Calu3 (cell line): ENCODE measurements at places on chromosomes 4 and X. TPM values are rescaled to one million over a fixed set of nuclear protein-coding genes. Genes with fewer than 3 reads are reported as not detected.

DNA sequence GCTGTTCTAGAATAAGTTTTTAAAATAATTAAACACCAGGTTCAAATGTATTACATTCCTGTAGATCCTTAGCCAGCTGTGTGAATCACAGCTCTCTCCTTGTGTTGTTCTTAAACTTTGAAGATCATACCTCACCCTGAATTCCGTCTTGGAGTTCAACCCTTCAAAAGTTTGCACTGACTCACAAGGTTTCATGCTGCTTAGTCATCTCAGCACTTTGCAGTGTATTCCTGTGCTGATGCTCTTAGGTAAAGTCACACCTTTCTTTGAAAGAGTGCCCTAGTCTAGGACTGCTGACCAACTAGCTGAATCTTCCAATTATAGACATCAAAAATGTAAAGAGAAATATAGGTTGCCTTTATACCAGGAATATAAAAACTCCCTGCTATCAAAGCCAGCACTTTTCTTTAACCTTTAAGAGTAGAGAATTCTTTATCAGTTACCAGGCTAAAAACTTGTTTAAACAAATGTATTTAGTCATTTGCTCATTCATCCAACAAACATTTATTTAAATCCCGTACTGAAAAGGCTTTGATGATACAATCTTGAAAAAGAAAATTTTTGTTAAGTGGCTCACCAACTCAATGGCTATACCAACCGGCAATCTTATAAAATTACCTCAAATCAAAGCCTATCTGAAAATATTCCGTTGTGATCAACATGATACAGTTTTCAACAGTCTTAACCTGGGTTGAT is 169.7 kb downstream of the RAP1GDS1 start:
- DNase-seq = no peak

DNA sequence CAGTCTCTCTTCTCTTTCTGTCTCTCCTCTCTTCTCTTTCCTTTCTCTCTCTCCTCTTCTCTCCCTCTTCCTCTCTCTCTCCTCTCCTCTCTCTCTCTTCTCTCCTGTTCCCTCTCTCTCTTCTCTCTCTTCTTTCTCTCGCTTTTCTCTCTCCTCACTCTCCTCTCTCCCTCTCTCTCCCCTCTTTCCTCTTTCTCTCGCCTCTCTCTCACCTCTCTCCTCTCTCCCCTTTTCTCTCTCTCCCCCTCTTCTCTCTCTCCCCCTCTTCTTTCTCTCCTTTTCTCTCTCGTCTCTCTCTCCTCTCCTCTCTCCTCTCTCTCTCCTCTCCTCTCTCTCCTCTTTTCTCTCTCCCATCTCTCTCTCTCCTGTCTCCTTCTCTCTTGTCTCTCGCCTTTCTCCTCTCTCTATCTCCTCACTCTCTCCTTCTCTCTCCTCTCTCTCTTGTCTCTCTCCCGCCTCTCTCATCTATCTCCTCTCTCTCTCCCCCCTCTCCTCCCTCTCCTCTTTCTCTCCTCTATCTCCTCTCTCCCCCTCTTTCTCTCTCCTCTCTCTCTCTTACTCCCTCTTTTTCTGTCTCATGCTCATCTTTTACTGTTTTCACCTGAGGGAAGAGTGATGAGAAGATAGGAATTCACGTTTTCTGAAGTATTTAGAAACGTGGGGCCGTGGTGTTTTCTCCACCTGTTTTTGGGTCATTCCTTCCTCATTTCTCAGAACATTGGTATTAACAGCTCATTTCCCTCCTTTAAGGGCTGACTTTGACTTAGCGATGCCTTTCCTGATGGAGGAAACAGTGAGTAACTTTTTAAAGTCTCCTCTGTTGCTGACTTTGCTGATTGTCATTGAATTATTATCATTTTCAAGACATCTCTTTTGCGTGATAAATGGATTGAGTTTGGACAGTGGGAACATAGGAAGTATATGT is 80.6 kb upstream of the CD99 start:
- DNase-seq = no peak

IBSP gene
- total RNA-seq = not detected in 2 replicates

GRCh38 chr4:48109413-48110263 is 24.4 kb downstream of the TXK start:
- peak; percentile 41 for DNase-seq

GRCh38 chr4:127501103-127501502 is 131.7 kb upstream of the INTU start:
- no peak for DNase-seq

- DNase-seq = no peak
Measured at GRCh38 chrX:143378851-143379250, 138.4 kb downstream of the SPANXN3 start.

BCLAF3 gene
- total RNA-seq = 11.1 and 12.7 TPM in 2 replicates

PPARGC1A gene
- 5.4 and 7.6 TPM in 2 replicates for total RNA-seq

GRCh38 chr4:169120624-169121023 is 110.6 kb upstream of the CBR4 start:
- no peak for DNase-seq

DNA sequence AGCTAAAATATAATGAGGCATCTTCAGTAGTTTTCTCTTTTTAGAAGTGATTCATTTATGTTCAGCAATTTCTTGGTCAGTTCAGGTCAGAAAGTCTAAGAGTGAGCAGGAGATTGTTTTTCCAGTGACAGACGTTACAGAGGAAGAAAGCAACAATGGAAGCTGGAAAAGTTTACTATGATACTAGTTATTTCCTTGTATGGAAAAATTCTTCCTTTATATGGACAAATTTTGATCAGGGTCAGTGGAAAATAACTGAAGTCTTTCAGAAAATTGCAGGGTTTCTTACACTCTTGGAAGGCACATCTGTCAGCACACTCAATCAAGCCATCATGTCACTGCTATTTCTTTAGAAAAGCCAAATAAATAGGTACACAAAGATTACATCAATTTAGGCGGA is 1120.7 kb downstream of the FAT4 start:
- no peak for DNase-seq

DNA sequence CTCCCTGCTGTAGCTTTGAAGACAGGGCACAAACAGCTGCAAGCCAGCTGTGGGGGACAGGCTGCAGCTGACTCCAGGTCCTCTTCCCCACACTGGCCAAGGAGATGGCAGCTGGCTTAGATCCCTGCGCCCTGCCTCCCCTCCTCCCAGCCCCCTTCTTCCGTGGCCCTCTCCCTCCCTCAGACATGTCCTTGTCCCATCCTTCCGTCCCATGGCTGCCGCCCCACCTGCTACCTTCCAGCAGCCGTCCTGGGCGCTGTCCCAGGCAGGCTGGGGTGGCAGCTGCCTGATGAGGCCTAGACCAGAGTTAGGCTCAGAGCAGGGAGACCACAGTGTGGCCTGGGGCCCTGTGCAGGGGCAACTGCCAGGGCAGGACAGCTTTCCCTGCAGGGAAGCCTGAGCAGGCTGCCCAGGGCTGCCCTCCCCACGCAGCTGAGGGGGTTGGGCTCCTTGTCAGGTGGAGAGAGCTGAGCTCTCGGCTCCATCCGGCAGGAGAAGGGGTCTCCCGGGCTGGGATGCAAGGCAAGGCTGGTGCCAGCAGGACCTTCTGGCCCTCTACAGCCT is 3.3 kb upstream of the BGN start:
- no peak for DNase-seq

GABRQ gene
- total RNA-seq = not detected in 2 replicates

GRCh38 chrX:109775386-109775785 is 42.3 kb upstream of the ACSL4 start:
- no peak for DNase-seq

CTAG2 gene
- total RNA-seq = not detected in 2 replicates

GRCh38 chrX:47530049-47530448 is 31.0 kb upstream of the ARAF start:
- DNase-seq = no peak

DNA sequence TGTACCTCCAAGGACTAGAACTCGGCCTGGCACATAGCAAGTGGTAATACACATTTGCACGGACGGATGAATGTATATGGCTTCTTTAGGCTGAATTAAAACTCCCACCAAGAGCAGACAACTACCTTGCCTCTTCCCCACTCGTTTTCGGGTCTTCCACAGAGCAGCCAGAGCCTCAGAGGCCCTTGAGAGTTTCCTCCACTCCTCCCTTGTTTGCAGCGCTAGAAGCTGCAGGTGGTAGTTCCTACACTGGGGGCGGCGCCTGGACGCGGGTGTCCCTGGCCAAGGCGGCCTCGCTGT is 10.2 kb upstream of the INTU start:
- DNase-seq = no peak

NPY1R gene
- 6.9 and 11.3 TPM in 2 replicates for total RNA-seq

- DNase-seq = peak; percentile 53
Measured at GRCh38 chrX:45788941-45789348, 588.3 kb upstream of the DIPK2B start.

ADH7 gene
- total RNA-seq = not detected in 2 replicates

- no peak for DNase-seq
Measured at GRCh38 chrX:30851449-30851848, 37.6 kb downstream of the TAB3 start.

ASB5 gene
- not detected in 2 replicates for total RNA-seq

DNA sequence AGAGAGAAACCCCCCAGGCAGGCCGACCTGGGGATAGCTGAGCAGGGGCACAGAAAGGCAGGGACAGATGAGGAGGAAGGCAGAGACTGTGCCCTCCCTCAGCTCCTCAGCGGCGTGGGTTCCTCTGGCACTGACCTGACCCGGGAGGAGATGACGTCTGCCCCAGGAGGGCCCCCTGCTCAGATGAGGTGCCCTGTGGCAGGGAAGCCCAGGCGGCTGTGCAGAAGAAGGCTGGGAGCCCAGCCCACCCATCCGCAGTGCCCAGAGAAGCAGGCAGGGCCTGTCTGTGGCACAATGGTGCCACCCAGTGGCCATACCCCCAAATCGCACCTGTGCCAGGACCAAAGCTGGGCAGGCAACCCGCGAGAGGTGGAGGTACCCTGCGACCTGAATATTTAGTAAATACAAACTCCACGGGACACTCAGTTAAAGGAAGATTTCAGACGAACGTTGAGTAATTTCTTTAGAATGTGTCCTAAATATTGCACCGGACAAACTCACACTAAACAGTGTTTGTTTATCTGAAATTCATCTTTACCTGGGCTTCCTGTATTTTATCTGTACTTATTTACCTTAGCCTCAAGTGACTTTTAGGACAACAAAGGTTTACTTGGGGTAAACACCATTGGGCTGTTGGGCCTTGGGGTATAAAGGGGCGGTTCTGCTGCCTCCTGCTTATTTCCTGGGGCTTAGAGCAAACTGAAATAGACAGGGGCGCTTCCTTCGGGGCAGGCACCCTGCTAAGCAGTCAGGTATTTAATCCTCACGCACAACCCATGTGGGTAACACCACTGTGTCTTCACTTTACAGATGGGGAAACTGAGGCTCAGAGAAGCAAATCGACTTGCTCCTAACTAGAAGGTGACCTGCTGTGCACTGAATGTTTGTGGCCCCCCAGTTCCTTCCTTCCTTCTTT is 46.5 kb upstream of the HMX1 start:
- peak; percentile 81 for DNase-seq

- no peak for DNase-seq
Measured at GRCh38 chr4:66294638-66295037, 624.3 kb upstream of the EPHA5 start.

GRCh38 chr4:125352521-125352920 is 37.8 kb downstream of the FAT4 start:
- DNase-seq = no peak

TMEM128 gene
- total RNA-seq = 15.1 and 16.4 TPM in 2 replicates

USP53 gene
- total RNA-seq = 29.2 and 31.0 TPM in 2 replicates

GRCh38 chr4:81566161-81566591 is 94.5 kb upstream of the RASGEF1B start:
- DNase-seq = no peak

SYN1 gene
- total RNA-seq = 0.21 TPM in 1 of 2 replicates, not detected in the other

- no peak for DNase-seq
Measured at GRCh38 chr4:17012451-17012850, 114.0 kb upstream of the LDB2 start.

- DNase-seq = no peak
Measured at GRCh38 chr4:75950213-75950815, 9.5 kb upstream of the NAAA start.

DNA sequence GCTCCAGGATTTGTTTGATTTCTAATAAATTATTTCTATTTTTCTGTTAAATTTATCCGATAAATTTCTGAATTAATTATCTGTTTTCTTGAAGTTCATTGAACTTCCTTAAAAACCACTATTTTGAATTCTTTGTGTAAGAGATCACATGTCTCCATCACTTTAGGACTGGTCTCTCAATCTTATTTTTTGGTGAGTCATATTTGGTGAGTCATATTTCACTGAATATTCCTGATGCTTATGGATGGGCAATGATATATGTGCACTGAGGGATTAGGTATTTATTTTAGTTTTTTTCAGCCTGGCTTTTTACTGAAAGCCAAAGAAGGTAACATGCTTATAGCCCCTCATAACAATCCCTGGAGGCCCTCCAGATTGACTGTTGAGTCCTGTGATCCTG is 48.5 kb upstream of the IL15 start:
- DNase-seq = no peak

DNA sequence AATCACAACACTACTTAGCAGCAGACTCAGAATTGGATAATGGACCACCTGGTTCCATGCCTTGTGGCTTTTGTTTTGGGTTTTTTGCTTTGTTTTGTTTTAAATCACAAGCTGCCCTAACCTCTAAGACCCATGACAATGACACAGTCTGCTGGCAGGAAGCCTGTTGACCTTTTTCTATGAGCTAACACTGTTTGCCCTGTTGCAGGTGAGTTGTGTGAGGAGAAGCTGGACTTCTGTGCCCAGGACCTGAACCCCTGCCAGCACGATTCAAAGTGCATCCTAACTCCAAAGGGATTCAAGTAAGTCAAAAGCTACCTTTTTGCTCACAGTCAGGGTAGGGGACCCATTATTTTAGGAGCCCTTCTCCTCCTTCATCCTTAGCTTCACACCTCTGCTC is 110.8 kb upstream of the PACRGL start:
- DNase-seq = no peak

DNA sequence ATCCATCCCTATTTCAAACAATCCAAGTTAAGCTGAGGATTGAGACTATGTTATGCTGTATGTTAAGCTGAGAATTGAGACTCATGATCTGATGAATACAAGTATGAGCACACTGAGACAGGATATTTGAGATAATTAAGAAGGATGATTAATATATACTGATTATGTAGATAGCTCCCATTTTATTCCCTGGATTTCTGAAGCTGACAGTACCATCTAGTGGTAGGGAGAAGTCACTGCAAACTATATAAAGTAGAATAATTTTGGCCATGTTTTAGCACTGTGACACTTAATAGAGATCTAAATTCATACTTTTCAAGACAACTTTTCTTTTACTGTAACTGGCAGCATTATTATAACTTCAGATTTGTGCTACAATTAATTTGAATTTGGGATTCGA is 63.8 kb upstream of the HPRT1 start:
- DNase-seq = no peak

GRCh38 chr4:56003606-56004005 is 54.9 kb downstream of the CEP135 start:
- DNase-seq = no peak

ARMCX6 gene
- 30.4 and 35.0 TPM in 2 replicates for total RNA-seq

DNA sequence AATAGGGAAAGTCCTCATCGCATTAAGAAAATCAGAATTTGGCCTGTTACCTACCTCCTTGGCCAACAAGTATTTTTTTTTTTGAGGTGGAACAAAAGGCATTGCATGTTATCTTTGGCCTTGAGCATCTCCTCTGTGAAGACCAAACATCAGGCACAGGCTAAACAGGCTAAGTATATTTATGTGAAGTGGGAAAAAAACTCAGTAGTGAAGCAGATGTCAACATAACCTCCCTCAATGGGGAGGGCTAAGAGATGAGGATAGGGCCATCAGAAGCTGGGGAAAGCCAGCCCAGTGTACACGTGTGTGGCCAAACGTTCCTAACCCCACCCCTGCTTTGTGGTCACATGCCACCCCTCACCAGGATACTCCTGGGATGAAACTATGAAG is 102.5 kb downstream of the FNIP2 start:
- no peak for DNase-seq

- no peak for DNase-seq
Measured at GRCh38 chr4:80371046-80371445, 35.5 kb downstream of the CFAP299 start.

SMR3B gene
- total RNA-seq = not detected in 2 replicates
